ENCODE measurements at places on chromosomes 7 and 10.

GRCh38 chr7:46603780-46604179 lies 682.7 kb upstream of the IGFBP3 start:
- H3K36me3 ChIP-seq = no peaks in the 10 kb centered on the region
- H3K27me3 ChIP-seq = no peaks in the 10 kb centered on the region
- no peak for DNase-seq
- H3K4me3 ChIP-seq = no peak overlapping the region
- H3K4me1 ChIP-seq = no peaks in the 10 kb centered on the region
- no peak overlapping the region for H3K27ac ChIP-seq

GRCh38 chr10:1134156-1134555 lies 78.0 kb downstream of the WDR37 start:
- no peaks in the 10 kb centered on the region for H3K27me3 ChIP-seq
- H3K4me1 ChIP-seq = no peaks in the 10 kb centered on the region
- H3K4me3 ChIP-seq = no peak overlapping the region
- DNase-seq = no peak
- peaks cover 28% of the 10 kb centered on the region for H3K36me3 ChIP-seq

DNA sequence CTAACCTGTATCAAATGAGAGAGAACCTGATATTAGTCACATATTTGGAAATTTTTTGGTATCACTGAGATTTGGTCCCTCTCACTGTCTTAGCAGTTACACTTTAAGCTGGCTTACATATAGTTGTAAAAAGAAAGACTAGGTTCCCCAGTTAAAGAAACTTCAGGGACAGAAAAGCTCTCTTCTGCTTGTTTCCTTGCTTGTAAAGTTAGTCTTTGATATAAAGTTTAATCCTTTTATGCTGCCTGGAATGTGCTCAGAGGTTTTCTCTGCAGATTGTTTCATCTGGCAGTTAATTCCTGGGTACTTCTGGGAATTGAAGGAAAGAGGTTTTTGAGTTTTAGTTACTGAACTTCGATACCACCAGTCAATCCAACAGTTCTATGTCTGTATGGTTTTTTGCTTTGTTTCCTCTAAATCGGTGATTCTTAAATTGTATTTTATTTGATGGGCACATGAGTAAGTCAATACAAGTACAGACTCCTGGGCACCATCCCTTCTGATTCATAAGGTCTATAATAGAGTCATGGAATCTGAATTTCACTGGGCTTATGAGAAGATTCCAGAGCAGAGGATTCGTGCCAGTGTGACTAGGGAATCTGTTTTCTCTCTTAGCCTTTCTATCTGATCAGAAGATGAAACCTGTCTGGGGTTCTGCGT lies 1080.9 kb upstream of the C7orf33 start:
- H3K4me3 ChIP-seq = no peak overlapping the region
- H3K27ac ChIP-seq = no peak overlapping the region
- H3K27me3 ChIP-seq = no peaks in the 10 kb centered on the region
- no peak for DNase-seq
- no peaks in the 10 kb centered on the region for H3K4me1 ChIP-seq
- no peaks in the 10 kb centered on the region for H3K36me3 ChIP-seq

DNA sequence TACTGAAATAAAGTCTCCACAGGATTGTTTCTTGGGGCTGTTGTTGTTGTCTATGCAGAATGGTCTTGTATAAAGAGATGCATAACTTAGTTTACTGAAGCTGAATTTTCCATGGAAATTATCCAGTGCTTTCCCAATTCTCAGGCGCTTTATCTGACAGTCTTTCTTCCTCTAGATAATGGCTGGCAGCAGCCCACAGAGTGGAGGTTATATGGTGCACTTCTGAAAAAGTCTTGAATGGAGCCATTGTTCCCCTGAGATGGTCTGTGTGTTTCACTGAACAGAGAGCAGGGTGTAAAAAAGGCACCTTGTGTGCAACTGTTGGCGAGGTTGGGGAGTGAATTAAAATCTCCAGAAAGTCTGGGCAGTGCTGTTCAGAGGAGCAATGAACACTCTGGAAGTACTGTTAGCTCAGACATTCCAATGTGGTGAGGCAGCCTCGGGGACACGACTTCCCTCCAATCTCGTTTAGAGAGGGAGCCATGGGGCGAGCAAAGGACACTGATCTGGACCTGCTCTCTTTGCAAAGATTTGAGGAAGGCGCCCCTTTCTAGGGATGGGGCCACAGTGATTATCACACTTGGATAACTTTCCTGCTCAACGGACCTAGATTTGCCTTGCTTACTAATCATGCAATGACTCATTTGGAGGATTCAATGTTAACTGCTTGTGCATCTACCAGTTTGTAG lies 2.0 kb upstream of the PLCE1 start:
- H3K27me3 ChIP-seq = peaks cover 59% of the 10 kb centered on the region
- no peak overlapping the region for H3K27ac ChIP-seq
- H3K4me3 ChIP-seq = no peak overlapping the region
- no peaks in the 10 kb centered on the region for H3K36me3 ChIP-seq

- no peaks in the 10 kb centered on the region for H3K27me3 ChIP-seq
- peaks cover 53% of the 10 kb centered on the region for H3K36me3 ChIP-seq
- no peak for DNase-seq
These were observed 1.0 kb downstream of the BUD31 start for GRCh38 chr7:99409806-99410205.

GRCh38 chr10:122244001-122244975 lies 26.8 kb upstream of the BTBD16 start:
- H3K36me3 ChIP-seq = no peaks in the 10 kb centered on the region
- H3K27me3 ChIP-seq = no peaks in the 10 kb centered on the region
- no peak overlapping the region for H3K27ac ChIP-seq
- H3K4me1 ChIP-seq = no peaks in the 10 kb centered on the region
- no peak for DNase-seq
- no peak overlapping the region for H3K4me3 ChIP-seq

DNA sequence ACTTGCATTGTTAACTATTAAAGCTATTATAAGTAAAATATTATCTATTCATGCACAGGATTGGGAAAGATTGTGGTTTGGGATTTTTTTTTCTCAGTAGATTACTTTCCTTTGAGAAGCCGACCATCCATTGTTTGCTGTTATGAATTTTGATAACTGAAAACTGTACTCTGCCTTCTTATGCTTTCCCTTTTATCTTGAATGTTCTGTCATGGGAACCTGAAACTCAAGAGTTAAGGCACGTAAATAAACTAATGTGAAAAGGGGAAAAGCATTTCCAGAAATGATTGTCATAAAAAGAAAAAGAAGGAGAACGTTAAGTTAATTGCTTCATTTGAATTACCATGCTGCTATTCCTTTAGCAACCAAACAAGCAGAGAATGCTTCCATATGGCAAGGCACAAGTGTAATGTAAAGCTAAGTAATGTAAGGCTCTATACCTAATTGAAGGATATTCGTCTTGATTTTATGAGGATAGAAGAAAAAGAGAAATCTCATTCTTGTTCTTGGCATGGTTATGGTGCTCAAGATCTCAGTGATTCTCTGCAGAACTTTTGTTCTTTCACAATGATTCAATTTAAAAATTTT lies 370.8 kb downstream of the AUTS2 start:
- no peaks in the 10 kb centered on the region for H3K36me3 ChIP-seq
- H3K4me1 ChIP-seq = no peaks in the 10 kb centered on the region
- H3K27me3 ChIP-seq = no peaks in the 10 kb centered on the region
- no peak for DNase-seq

GRCh38 chr10:110407301-110408170 lies 90.2 kb upstream of the DUSP5 start:
- no peak overlapping the region for H3K27ac ChIP-seq
- no peak for DNase-seq
- H3K4me1 ChIP-seq = peaks cover 30% of the 10 kb centered on the region
- no peak overlapping the region for H3K4me3 ChIP-seq
- no peaks in the 10 kb centered on the region for H3K36me3 ChIP-seq
- no peaks in the 10 kb centered on the region for H3K27me3 ChIP-seq

DNA sequence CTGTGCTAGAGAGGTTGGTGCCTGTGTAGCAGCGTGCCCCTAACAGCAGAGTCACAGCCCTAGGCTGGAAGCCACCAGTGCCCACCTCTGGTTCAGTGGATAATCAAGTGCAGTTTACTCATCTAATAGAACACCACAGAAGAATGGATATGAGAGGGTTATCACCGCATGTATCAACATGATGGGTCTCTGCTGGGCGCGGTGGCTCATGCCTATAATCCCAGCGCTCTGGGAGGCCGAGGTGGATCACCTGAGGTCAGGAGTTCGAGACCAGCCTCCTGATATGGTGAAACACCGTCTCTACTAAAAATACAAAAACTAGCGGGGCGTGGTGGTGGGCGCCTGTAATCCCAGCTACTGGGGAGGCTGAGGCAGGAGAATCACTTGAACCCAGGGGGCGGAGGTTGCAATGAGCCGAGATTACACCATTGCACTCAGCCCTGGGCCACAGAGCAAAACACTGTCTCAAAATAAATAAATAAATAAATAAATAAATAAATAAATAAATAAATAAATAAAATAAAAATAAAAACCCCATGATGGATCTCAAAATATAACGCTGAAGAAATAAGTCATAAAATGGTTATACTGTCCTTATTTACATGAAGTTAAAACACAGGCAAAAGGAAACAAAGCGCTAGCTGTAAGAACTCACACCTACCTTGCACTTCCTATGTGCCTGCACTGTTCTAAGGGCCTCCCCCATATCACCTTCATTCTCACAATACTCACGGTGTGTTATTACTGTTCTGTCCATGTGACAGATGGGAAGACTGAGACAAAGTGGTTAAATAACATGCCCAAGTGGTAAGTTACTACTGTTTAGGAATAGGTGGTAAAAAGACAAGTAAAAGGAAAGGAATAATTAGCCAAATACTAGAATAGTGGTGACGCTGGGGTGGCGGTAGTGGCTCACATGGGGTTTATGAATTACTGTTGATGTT lies 70.9 kb downstream of the AMZ1 start:
- no peak for DNase-seq
- H3K27ac ChIP-seq = peak overlapping the region; percentile 100

- H3K4me1 ChIP-seq = peaks cover 20% of the 10 kb centered on the region
- peak overlapping the region; percentile 74 for H3K4me3 ChIP-seq
- no peaks in the 10 kb centered on the region for H3K27me3 ChIP-seq
These were observed 718 bp upstream of the UMAD1 start for GRCh38 chr7:7639847-7640220.

GRCh38 chr7:158276414-158277218 lies 311.0 kb downstream of the PTPRN2 start:
- no peaks in the 10 kb centered on the region for H3K36me3 ChIP-seq
- no peak overlapping the region for H3K4me3 ChIP-seq
- no peaks in the 10 kb centered on the region for H3K4me1 ChIP-seq
- no peak for DNase-seq
- H3K27ac ChIP-seq = no peak overlapping the region

- H3K36me3 ChIP-seq = peaks cover 16% of the 10 kb centered on the region
These were observed 200.3 kb downstream of the SFMBT2 start for GRCh38 chr10:7210516-7210915.

- no peak for DNase-seq
- no peaks in the 10 kb centered on the region for H3K27me3 ChIP-seq
- H3K27ac ChIP-seq = no peak overlapping the region
- H3K36me3 ChIP-seq = no peaks in the 10 kb centered on the region
- no peak overlapping the region for H3K4me3 ChIP-seq
These were observed 27.6 kb upstream of the RPA3 start for GRCh38 chr7:7745966-7746365.

- H3K36me3 ChIP-seq = no peaks in the 10 kb centered on the region
- no peaks in the 10 kb centered on the region for H3K4me1 ChIP-seq
- no peaks in the 10 kb centered on the region for H3K27me3 ChIP-seq
- H3K4me3 ChIP-seq = no peak overlapping the region
- no peak for DNase-seq
These were observed 9.2 kb upstream of the LRRN3 start for GRCh38 chr7:111081546-111082267.

DNA sequence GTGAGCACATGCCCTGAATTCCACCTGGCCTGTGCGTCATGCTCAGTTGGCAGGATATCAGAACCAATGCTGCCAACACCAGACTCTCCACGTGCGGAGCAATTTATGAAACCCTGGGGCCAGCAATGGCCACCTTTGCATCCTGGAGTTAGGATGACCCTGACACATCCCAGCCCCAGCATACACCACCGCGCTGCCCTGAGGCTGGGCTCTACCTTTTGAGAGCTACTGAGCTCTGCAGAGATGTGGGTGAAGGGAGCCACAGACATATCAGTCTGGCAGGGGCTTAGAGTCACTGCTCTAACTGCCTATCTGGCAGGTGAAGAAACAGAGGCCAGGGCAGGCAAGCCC lies 41.9 kb downstream of the SYPL1 start:
- no peaks in the 10 kb centered on the region for H3K36me3 ChIP-seq
- peaks cover 16% of the 10 kb centered on the region for H3K4me1 ChIP-seq
- DNase-seq = no peak
- no peak overlapping the region for H3K4me3 ChIP-seq
- H3K27ac ChIP-seq = no peak overlapping the region

DNA sequence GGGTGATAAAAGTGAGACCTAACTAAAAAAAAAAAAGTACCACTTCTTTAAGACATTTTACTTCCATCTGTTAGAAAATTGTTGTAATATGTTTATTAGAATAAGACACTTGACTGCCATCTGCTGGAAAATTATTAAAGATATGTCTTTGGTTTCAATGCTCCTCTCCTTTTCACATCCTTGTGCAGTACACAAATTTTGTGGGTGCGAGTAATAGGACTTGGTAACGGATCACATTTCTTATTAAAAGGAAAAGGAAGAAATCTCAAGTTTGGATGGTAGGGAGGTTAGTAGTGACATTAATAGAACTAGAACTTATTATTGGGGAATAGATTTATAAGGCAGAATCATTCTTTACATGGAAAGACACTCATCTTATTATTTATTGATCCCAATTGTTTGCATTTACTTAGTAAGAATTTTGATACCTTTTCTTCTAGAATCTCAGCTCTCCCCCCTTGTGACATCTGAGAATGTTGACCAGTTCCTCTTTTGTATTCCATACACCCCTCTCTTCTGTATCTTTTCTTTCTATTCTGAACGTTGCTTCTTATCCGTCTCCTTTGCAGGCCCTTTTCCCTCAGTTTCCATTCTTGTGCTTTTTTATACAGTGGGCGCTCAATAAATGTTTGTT lies 43.0 kb upstream of the RPA3 start:
- H3K27ac ChIP-seq = peak overlapping the region; percentile 80
- no peaks in the 10 kb centered on the region for H3K36me3 ChIP-seq
- H3K4me1 ChIP-seq = peaks cover 12% of the 10 kb centered on the region
- H3K27me3 ChIP-seq = no peaks in the 10 kb centered on the region

DNA sequence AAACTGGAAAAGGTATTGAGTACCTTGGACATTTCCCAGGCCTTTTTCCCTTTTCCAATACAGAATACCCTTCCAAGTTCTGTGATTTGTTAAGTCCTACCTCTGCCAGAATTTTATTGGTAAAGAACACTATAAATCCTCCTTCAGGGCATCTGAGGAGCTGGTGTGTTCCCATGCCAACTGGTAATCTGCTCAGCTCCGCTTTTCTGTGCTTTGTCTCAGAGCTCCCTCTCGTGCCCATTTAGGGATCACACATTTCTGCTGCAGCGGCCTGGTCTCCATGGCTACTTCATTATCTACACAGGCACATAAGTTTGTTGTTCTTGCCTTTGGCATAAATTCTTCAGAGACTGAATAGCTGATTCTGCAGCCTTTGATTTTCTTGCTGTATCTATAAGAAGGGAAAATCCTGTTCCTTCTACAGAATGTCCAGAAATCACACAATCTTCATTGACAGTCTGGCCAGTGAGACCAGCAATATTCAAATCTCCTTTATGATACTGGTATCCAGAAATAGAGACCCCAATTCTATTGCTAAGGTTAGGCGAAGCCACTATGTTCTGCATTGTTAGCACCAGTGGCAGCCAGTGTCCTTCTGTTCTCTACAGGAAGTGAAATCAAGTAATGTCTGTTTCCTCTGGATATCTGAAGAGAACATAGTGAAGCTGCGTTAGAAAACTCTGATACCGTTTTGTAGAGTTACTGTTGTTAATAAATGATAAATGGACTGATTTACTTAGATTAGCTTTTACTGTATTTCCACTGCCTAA lies 51.9 kb downstream of the DENND11 start:
- no peaks in the 10 kb centered on the region for H3K27me3 ChIP-seq
- no peak for DNase-seq
- H3K4me3 ChIP-seq = no peak overlapping the region
- H3K36me3 ChIP-seq = peaks cover 15% of the 10 kb centered on the region
- H3K4me1 ChIP-seq = no peaks in the 10 kb centered on the region

Data from CD14-positive monocyte (primary cell).